Activated CD8-positive, alpha-beta T cell treated with anti-CD3 and anti-CD28 coated beads for 36 hours (primary cell): ENCODE measurements at places on chromosomes 5 and 9. TPM values are rescaled to one million over a fixed set of nuclear protein-coding genes. Genes with fewer than 3 reads are reported as not detected.

DNA sequence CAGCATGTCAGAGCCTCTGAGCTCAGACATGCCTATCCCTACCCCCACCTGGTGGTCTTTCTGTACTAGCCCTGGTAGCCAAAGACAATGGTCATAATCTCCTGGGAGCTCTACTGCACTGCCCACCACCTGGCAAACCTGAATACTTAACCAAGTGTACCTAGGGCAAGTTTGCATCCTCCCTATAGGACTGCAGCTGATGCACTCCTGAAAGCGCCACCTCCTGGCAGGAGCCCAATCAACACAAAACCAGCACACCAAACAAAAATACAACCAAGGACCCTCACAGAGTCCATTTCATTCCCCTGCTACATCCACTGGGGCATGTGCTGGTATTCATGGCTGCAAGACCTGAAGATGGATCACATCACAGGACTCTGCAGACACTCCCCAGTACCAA lies 14.8 kb upstream of the FAM174A start:
- no peak for DNase-seq

DNA sequence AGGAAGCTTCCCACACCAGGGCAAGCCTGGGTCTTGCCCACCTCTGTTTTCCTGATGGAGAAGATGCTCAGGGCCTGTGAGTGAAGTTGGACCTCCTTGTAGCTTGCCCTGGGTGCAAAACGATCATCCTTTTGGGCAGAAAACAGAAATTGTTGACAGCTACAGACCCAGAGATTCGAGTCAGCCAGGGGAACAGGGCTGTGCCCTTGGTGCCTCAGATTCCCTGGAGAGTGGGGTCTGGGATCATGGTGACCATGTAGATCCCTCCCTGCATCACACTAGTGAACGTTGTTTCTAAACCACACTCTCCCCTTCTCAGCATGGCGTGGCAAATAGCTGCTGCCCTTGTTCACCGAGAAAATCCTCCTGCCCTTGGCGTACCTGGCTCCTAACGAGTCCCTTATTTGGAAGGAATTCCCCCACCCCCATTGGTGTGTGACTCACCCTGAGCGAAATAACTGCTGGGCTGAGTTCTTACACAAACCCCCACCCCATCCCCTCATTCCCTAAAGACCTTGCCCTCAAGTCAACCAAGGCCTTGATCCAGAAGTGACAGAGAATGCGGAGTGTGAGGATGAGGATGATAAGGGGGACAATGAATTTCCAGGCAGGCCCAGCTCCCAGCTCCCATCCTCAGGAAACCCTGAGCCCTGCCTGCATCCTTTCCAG lies 1.1 kb upstream of the DCANP1 start:
- DNase-seq: no peak

Gene ANKRD18B
- not detected for total RNA-seq

Gene GCNT4
- total RNA-seq: 2.1 TPM

DNA sequence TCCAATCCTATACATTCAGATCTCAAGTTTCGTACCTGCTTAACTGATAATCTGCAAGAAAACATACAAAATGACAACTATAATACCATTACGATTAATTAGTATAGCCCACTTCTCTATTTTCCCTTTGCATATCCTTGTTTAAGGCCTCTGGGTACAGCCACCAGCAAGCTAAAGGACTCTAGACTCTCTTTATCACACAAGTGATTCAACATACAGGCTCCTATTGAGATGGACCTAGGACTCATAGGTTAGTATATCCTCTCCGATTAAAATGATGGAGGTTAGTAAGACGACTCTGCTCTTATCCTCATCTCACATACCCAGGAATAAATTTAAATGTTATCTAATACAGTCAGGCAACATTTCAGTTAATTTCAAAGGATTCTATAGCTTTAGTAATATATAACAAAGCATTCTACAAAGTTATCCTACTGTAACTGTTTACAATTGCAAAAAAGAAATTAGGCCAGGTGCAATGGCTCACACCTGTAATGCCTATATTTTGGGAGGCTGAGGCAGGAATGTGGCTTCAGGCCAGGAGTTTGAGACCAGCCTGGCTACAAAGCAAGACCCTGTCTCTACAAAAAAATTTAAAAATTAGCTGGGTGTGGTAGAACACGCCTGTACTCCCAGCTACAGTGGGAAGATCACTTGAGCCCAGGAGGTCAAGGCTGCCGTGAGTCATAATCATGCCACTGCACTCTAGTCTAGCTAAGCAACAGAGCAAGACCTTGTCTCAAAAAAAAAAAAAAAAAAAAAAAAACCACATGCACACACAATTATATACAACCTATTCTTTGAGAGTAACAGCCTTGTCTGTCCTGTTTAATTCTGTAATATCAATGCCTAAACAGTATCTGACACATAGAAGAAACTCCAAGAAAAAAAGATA lies 15.4 kb downstream of the HAUS6 start:
- no peak for DNase-seq

DNA sequence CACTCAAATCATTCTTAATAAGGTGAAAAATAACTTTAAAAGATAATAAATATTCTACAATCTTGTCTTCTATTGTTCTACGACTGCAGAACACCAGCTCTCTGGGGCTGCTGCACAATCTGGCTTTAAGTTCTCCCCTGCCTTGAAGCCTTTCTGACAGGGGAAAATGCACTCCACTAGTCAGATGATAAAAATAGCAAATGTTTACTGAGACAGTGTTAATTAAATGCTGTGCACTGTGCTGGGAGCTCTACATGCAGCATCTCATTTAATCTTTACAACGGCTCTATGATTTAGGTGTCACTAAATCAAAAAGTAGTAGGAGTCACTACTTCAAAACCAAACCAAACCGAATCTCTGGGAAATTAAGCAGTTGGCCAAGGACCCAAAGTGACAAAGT lies 132.7 kb downstream of the SLIT3 start:
- DNase-seq: no peak

Gene ADCY2
- total RNA-seq: not detected

DNA sequence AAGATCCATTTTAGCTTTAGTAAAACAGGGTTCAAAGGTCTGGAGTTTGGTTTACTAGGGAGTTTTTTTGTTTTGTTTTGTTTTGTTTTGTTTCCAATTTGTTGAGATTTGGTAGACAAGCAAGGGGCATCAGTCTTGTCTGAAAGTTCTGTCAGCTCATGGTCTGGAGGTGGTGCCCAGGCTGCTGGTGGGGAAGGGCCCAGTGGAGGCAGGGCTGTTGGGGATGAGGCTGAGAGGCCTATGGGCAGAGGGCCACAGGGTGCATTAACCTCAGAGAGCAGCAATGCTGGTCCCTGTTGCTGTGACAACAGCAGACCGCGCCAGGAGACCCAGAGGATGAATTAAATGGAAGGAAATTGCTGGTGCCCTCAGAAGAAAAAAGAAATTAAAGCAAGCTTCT lies 174.5 kb downstream of the FGF1 start:
- DNase-seq: no peak
